Right ventricle myocardium superior (tissue), 1 donor: ENCODE measurements at places on chromosomes 12 and 14. TPM values are rescaled to one million over a fixed set of nuclear protein-coding genes. Genes with fewer than 3 reads are reported as not detected.

DNA sequence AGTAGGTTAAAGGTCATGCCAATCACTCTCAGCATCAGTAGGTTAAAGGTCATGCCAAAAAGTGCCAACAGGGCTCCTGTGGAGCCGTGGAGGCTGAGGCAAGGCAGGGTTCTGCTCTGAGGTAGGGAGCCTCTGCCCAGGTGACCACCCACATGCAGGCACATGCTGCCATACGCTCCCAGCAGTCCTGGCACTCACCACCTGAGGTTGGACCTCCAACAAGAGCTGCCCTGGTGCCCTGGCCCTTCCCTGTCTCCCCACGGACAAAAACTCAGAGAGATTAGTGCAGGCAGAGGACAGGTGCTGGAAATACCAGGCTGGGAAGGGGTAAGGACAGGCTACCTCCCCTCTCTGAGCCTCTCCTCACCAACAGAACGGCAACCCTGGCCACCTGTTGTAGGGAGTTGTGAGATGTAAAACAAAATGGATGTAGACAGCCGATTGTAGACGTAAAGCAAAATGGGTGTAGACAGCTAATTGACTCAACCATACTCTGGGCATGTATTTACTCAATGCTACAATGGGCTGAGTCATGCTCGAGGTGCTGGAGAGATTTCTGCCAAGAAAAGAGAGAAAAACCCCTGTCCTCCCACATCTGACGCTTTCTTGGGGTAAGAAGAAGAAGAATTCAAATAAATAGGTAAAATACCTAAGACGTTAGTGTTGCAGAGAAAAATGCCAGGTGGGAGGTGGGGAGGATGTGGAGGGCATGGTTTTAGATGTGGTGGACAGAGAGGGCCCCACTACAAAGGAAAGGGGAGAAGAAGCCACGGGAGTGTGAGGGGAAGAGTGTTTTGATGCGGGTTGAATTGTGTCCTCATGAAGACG lies 32.4 kb downstream of the LTBP2 start:
- peak; percentile 16 for DNase-seq

- DNase-seq, result no peak
Measured at GRCh38 chr12:93509506-93509905, 42.2 kb downstream of the MRPL42 start.

Gene GNB3
- 2.9 TPM for total RNA-seq

Gene KRT75
- total RNA-seq, result not detected

DNA sequence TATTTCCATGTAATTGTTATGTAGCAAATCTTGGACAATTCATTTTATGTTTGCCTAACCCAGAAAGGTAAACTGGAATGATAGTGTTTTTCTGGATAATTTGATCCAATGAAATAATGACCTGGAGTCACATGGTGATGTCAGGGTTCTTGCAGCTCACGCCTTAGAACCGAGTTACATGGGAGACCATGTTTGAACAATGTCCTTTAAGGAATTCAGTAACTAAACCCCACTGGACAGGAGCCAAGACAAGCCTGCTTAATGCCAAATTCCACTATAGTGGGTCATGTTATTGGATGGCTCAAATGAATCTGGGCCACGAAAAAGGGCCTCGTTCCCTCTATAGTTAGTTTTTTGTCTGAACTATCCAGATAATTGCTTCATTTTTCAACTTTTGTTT lies 255.8 kb upstream of the HMGA2 start:
- no peak for DNase-seq

Gene GPD1
- total RNA-seq, result 38.3 TPM

Gene CD9
- total RNA-seq, result 51.9 TPM

- no peak for DNase-seq
Measured at GRCh38 chr12:46933947-46934346, 108.2 kb upstream of the SLC38A4 start.

Gene CCDC38
- 0.08 TPM for total RNA-seq

- DNase-seq, result no peak
Measured at GRCh38 chr12:49519574-49519936, 19.3 kb upstream of the KCNH3 start.

DNA sequence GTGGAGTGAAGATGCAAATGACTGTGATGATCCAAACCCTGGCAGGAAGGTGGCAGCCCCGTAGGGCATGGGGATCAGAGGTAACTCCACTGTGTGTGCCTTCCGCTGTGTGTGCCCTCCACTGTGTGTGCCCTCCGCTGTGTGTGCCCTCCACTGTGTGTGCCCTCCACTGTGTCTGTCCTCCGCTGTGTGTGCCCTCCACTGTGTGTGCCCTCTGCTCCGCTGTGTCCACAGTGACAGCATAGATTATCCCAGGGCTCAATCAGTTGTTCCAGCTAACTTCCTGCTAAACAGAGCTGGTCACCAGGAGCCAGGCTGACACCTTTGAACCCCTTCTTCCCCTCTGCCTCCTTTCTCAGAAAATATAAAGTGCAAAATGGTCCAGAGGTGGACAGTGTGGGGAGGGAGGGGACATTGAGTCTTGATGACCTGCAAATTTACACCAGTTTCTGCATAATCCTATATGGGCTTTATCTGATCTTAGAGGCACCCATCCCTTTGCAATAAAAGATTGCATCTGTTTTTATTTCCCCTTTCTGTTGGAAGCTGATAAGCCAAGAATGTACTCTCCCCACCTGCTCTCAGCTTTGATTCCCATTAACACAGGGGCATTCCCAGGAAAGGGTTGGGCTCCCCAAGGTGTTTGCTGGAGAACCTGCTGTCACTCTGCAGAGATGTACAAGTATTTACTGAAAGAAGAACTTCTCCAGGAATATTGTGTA lies 21.6 kb upstream of the HNF1A start:
- DNase-seq, result no peak

Gene CMKLR1
- 7.2 TPM for total RNA-seq

- DNase-seq, result no peak
Measured at GRCh38 chr14:100818221-100818699, 7.7 kb upstream of the MEG3 start.

Gene PMEL
- total RNA-seq, result 0.83 TPM

GRCh38 chr14:31090883-31091764 lies 64.9 kb upstream of the STRN3 start:
- DNase-seq, result no peak

- no peak for DNase-seq
Measured at GRCh38 chr14:77832297-77832696, 32.4 kb downstream of the ADCK1 start.

DNA sequence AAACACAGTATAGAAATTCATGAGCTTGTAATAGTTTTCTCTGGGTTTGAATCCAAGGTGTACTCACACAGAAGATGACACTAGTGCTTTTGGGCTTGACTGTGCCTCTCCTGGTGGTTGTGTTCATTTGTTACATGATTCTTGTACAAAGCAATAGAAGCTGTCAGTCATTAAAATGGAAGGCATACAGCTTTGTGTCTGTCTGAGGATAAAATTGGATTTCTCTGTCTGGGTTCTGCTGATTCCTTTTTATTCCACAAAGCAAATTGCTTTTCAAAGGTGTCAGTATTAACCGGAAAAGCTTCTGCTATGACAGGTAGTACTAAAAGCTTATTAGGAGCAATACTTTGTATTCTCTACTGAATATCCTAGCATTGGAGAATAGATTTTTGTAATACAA lies 361.2 kb downstream of the SLC6A15 start:
- no peak for DNase-seq

DNA sequence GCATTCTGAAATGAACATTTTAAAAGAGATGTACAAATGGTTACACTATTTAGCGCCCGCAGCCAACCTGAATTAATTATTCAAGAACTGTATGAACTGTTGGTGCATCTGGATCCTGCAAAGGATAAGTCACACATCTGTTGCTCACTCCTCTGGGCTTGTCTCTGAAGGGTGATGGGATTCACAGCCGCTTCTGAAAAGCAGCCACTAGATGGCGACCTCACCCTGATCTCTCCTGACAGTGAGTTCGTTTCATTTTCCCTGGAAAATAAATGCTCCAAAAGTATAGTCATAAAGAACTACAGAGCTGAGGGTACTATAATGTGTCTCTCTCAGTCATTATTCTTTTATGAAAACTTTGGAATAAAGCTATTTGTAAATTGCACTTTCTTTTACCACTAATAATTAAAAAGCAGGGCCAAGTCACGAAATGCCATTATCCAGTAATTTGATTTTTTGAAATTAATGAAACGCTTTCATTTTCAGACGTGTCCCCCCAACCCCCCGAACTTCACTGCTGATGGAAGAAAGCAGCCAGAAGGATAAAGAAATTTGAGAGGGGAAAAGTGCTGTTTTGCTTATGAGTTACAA lies 789.6 kb downstream of the NRXN3 start:
- peak; percentile 63 for DNase-seq

GRCh38 chr14:58904776-58905175 lies 267.0 kb downstream of the DACT1 start:
- DNase-seq, result no peak

Gene PLEKHH1
- total RNA-seq, result 4.4 TPM

DNA sequence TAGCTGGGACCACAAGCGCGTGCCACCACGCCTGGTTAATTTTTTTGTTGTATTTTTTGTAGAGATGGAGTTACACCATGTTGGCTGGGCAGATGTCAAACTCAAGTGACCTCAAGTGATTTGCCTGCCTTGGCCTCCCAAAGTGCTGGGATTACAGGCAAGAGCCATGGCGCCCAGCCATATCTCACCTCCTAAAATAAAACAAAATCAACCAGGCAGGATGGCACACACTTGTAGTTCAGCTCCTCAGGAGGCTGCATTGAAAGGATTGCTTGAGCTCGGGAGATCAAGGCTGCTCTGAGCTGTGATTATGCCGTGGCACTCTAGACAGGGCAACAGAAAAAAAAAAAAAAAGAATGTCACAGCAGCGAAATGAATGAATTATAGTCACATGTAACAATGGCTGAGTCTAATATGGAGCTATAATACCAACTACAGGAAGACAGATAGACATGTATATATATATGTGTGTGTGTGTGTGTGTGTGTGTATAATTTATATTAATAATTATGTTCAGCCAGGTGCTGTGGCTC lies 19.3 kb upstream of the TMEM120B start:
- no peak for DNase-seq

Gene AKAP3
- total RNA-seq, result 3.0 TPM

Gene TPPP2
- 0.81 TPM for total RNA-seq

DNA sequence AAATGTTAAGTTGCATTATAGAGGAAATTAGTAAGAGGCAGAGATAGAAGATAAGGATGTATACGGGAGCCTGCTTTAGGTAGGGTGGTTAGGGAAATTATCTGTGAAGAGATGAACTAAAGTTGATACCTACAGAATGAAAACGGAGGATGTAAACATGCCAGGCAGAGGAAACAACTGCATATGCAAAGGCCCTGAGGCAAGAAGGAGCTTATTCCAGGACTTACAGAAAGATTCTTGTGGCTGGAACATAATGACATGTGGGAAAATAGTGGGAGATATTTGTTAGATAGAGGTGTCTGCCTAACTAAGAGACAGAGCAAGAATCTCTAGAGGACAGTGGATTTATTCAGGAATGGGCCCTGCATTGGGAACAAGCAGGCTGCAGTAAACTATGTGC lies 16.2 kb upstream of the SERPINA1 start:
- no peak for DNase-seq

Gene ASB2
- 297 TPM for total RNA-seq

GRCh38 chr12:114500131-114500530 lies 94.2 kb upstream of the TBX5 start:
- no peak for DNase-seq

Gene CPNE6
- not detected for total RNA-seq

- no peak for DNase-seq
Measured at GRCh38 chr12:104959335-104959841, 1.3 kb upstream of the SLC41A2 start.

GRCh38 chr14:25953532-25954139 lies 644.2 kb downstream of the NOVA1 start:
- no peak for DNase-seq

Gene WIF1
- total RNA-seq, result not detected

- DNase-seq, result no peak
Measured at GRCh38 chr12:81573228-81573627, 185.9 kb downstream of the PPFIA2 start.

GRCh38 chr12:5210179-5210922 lies 166.7 kb downstream of the KCNA5 start:
- no peak for DNase-seq

GRCh38 chr12:91316907-91317269 lies 134.3 kb upstream of the DCN start:
- DNase-seq, result no peak

- no peak for DNase-seq
Measured at GRCh38 chr12:113067987-113068935, 11.7 kb downstream of the DTX1 start.

Gene RFX4
- not detected for total RNA-seq

DNA sequence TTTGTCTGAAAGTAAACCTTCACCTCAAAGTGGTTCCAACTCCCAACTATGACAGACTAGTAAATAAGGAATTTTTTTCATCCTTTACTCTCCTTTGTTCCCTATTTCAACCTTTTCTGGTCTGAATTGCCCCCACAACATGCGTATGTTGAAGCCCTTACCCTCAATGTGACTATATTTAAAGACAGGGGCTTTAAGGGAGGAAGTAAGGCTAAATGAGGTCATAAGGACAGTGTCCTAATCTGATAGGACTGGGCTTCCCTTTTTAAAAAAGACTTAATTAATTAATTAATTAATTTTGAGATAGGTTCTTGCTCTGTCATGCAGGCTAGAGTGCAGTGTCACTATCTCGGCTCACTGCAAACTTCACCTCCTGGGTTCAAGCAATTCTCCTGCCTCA lies 86.3 kb downstream of the VCPKMT start:
- DNase-seq, result no peak

- DNase-seq, result no peak
Measured at GRCh38 chr14:63573581-63573980, 30.4 kb upstream of the PPP2R5E start.

Gene TXNRD1
- total RNA-seq, result 98.9 TPM

DNA sequence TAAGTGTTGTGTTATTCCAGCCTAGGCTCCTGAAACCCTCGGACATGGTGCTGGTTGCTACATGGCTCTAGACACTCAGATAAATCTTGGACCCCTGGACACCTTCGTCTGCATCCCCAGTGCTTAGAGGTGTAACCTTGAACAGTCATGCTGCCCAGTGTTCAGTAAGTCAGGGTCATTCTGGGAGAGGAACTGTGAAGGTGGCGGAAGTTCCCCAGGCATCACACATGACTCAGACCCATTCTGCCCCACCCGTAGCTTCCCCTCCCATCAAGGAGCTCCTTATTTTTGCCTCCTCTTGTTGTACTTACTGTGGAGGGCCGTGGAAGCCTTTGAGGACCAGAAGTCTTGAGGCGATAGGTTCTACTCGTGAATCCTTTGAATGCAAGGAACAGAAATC lies 18.1 kb upstream of the SSPN start:
- no peak for DNase-seq

- DNase-seq, result no peak
Measured at GRCh38 chr12:63021116-63021515, 86.2 kb upstream of the PPM1H start.

Gene SPX
- total RNA-seq, result 11.0 TPM
